Forelimb muscle (tissue), 1 donor: ENCODE measurements at places on chromosomes 16 and 17.
A peak's percentile ranks its signal among the peaks of the same experiment; 100 is the strongest.

- DNase-seq: no peak
These were observed 6.5 kb downstream of the CD79B start for GRCh38 chr17:63925615-63926014.

DNA sequence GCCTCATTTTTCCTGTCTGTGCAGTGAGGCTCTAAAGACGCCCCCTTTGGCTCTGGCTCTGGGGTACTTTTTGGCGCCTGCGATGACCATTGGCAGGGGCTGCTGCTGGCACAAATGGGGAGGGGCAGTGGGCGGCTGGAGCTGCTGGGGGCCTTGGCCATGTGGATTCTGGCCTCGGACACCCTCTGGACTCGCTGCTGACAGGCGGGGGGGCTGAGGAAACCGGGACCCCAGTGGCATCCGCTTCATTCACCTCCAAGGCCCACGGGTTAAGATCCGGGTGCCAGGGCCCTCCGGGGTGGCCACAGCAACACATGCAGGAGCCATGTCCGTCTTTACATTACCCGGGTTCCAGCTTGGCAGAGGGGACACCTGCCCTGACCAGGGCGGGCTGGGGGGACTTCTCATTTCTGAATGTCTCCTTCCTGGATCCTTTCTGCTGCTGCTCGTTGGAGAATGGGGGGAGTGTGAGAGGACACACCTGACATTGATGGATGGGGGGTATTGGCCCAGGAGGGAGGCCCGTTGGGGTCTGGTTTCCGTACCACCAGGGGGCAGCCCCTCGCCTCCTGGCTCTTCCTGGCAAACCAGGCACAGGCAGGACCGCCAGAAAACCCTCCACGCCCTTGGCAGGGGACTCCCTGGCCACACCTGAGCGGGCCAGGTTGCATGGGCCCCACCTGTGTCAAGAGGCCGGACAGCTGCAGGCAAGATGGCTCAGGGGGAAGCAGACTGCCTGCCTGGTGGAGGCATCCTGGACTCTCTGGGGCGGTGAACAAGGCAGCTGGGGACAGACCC, 21.8 kb downstream of the GSE1 start:
- no peak for DNase-seq

DNA sequence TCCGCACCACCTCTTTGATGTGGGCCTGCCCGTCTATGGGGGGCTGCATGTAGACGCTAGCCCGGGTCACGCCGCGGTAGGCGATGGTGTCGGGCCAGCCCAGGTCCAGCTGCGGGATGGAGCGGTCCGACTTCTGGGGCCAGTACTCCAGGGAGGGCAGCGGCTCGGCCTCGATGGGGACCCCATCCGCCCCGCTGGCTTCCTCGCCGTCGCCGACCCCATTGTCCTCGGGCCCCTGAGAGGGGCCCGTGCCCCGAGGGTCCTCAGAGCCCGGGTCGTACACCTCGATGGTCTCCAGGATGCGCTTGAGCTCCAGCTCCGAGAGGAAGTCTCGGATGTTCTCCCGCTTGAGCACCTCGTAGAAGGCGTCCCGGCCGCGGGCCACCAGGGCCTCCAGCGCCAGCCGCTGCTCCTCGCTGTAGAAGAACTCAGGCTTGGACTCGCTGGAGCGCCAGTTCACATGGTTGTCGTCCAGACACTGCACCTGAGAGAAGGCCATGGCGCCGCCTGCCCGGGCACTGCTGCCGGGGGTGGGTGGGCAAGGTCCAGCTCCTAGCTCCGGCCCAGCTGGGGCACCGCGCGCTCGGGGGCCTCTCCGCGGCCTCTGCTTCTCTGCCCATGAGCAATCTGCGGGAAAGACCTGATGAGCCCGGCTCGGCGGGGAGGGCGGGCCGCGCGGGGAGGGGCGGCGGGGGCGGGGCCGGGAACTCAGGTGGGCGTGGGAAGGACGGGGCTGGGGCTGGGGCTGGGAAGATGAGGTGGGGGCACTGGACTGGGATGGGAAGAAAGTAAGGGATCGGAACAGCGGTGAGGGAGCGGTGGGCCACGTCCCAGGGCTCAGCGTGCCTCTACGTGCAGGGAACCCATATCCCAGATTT, 782 bp downstream of the FAM83G start:
- no peak for DNase-seq

DNA sequence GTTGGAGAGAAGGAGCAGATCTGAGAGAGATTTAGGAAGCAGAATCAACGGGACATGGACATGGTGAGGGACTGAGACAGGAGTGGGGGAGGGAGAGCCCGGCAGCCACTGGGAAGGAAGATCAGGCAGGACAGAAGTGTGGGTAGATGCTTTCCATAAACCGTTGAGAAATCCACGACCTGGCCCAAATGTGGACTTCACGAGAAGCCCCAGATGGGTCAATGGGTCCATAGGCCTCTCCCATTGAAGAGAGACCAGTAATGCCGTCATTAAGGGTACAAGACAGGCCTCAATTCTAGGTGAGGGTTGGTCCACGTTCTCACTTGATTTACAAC, 530 bp upstream of the CCL22 start:
- no peak for DNase-seq

- DNase-seq: no peak
These were observed 47.7 kb downstream of the GNA13 start for GRCh38 chr17:65008882-65009281.

- no peak for DNase-seq
These were observed 47.9 kb upstream of the ARHGAP17 start for GRCh38 chr16:25063102-25063501.

GRCh38 chr16:56262148-56262547, 70.9 kb downstream of the GNAO1 start:
- no peak for DNase-seq

- peak; percentile 91 for DNase-seq
These were observed 1.5 kb upstream of the MAF start for GRCh38 chr16:79601931-79602627.

DNA sequence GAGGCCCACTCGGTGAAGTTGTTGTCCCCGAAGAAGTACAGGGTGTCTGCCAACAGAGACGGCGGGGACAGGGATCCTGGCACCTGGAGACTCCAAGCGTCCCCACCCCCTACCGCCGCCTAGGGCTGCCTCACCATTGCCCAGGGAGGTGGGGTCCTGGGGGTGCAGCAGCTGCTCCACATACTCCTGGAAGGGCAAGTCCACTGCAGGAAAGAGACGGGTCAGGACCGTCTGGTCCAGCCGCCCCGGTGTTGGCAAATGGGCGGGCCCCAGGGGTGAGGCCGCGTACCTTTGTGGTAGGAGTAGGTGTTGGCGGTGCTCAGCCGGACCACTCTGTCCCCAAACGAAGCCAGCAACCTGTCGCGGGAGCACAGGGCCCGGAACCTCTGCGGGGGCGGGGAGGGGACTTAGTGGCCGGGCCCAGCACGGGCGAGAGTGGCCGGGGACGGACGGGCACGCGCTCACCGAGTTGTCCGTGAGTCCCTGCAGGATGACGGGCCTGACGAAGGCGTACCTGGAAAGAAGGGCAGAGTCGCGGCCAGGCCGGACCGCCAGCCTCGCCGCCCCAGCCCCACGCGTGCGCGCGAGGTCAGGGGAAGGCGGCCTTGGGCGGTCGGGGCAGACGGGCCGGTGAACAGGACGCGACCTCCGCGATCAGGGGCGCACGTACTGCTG, 601 bp downstream of the JMJD8 start:
- DNase-seq: no peak

DNA sequence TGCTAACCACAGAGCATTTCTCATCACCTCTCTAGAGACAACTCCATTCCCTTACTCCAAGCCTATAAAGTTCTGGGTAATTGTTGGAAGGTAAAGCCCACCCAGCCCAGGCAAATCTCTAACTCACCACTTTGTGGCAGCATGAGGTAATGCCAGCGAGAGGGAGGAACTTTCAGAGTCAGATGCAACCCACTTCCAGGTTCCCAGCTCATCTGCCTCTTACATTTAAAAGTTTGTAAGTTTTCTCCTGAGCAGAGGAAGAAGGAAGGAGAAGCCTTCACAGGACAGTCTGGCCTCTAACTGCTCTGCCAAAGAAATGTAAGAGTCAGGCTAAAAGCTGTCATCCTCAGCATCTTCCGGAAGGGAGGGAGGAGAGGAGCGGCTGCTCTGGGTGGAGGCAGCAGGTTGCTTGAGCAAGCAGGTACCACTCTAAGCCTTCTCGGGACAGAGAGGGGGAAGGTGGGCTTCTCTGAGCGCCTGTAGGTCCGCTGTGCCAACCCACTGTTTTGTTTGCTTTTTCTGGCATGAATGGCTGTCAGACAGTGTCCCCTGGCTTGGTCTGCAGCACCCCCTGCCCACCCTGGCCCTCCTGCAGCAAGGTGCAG, 1.0 kb downstream of the ZNF319 start:
- no peak for DNase-seq

- DNase-seq: no peak
These were observed 236.7 kb upstream of the TNRC6C start for GRCh38 chr17:77721846-77722160.

- no peak for DNase-seq
These were observed 108.8 kb upstream of the CORO6 start for GRCh38 chr17:29731589-29731929.

- no peak for DNase-seq
These were observed 629 bp downstream of the GEMIN4 start for GRCh38 chr17:751269-752001.

DNA sequence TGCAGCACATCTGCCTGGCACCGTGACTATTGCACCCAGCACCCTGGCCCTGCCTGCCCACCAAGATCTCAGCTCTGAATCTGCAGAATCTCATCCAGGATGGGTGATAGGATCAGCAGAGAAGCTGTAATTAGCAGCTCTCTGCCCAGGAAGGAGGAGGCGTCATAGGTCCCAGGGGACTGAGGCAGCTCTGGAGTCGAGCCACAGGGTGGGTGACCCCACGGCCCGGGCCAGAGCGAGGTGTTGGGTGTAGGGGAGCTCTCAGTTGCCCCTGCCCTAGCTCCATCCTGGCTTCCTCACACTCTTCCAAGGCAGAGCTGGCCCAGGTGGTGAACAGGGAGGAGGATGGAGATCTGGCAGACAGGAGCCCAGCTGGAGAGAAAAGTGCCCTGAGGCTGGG, 18.2 kb upstream of the FAM83G start:
- DNase-seq: no peak

GRCh38 chr17:41937970-41938954, 7.8 kb downstream of the ODAD4 start:
- DNase-seq: no peak

DNA sequence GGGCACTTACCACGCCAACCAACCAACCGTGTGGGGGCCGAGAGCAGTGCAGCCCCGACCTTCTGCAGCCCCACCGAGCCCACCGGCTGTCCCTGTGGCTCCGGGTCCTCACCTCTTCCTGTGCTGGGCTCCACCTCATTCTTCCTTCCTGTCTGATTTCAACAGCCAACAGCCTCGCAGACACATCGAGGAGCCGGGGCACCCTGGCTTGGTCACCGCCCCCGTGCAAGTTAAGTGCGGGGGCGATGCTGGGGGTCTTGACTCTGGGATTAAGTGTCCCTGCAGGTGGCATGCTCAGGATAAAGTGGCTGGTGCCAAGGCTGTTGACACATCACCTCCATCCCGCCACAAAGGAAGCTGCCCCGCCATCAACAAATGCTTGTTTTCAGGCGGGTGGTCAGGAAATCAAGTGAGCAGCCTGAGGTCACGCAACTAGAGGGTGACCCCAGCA, at the start of gene NLRC3:
Gene NLRC3, minus strand, starts transcription at position 102 of the 451 bp plus-strand sequence. CDS start 12,367 bp downstream, outside the sequence.
- DNase-seq: no peak

DNA sequence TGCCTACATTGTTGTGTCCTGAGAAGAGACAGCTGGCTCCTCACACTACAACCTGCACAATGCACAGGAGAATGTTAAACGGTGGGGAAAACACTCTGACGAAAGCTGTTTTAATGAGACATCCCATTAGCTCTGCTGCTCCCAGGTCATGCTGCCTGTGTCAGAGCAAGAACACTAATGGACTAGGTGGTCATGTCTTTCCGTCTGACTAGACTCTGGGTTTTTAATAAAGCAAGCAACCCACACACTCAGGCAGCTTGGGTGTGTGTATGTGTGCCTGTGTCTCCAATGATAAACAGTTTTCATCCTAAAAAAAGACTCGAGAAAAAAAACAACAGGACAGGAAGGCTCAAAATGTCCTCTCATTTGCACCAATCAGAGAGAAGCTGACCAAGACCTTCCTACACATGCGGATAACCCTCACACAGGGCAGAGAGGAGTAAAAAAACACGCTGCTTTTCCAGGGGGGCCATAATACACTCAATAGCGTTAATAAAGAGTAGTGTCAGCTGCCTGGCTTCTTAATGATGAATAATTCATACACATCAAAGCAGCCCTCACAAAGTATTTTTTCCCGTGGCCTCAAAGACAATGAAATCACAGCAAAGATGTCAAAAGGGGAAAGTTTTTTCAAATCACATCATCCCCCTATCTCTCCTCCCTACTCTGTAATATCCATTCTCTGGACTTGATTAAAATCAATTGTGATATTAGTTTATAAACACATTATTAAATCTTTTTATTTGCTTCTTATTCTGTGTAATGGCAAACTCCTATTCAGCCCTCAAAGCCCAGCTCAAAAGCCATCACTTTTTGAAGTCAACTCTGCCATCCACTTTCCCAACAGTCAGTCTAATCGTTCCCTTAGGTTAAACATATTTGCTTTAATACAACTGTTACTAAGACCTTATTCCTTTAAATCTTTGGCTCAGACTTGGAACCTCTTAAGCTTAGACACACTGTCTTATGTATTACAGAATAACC, 244.2 kb upstream of the CDH11 start:
- no peak for DNase-seq

GRCh38 chr17:44919411-44919810, 4.1 kb upstream of the GFAP start:
- no peak for DNase-seq

DNA sequence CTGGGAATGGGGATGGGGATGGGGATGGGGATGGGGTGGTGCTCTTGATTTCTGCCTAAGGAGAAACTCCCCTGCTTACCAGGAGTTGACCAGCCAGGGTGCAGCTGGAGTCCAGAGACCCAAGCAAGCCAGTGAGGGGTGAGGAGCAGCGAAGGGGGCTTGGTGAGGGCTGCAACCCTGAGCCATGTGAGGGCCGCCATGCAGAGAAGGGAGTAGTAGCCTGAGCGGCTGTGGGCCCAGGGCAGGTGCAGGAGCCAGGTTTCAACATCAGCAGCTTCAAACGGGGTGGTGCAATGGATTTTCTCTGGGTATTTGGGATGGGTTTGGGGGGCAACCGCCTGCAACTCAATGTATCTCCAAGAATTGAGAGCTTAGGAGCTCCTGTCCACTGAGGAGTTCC, 35.2 kb downstream of the COX4I1 start:
- DNase-seq: no peak

GRCh38 chr16:16908077-16908476, 529.1 kb downstream of the NPIPA7 start:
- no peak for DNase-seq

- DNase-seq: peak; percentile 90
These were observed 32.9 kb downstream of the TK2 start for GRCh38 chr16:66516808-66517585.

- DNase-seq: no peak
These were observed 1060.2 kb upstream of the EEF2KMT start for GRCh38 chr16:6157806-6158205.
